ENCODE measurements at places on chromosomes 7 and 10.

DNA sequence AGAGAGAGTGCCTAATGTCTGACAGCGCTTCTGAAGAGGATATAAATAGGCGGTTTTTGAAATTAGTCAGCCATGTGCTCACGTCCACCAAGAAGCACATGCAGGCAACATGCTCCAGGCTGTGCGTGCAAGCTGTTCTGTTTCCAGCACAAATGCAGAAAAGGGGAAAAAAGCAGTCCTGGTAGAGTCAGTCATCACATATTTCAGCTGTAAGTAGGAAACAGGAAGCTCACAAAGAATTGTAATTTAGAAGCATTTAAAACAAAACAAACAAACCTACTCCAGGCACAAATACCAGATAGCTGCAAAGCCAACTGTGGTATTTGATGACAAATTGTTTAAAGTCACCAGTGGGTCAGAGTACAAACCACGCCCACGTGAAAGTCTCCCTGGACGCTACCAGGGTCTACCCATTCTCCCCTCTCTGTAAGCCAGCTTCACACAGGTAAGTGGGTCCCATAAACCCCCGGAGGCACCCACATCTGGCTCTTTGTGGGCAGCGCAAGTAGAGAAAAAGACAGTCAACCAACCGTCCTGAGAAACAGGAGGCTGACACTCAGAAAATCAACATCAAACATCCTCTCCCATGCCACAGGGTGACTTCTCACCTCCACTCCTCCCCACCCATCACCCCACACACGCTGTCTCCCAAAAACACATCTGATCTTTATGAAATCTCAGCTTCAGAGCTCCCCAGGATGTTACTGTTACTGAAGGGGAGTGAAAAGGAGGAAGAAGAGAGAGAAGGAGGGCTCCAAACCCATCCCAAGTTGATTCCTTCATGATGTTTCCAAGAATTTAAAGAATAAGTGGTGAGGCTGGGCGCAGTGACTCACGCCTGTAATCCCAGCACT lies 186.4 kb downstream of the FAM107B start:
- no peak for DNase-seq

GRCh38 chr10:11629731-11630130 lies 18.3 kb upstream of the USP6NL start:
- DNase-seq: no peak

- DNase-seq: no peak
These were observed 468.0 kb upstream of the ZMIZ1 start for GRCh38 chr10:78600740-78601139.

DNA sequence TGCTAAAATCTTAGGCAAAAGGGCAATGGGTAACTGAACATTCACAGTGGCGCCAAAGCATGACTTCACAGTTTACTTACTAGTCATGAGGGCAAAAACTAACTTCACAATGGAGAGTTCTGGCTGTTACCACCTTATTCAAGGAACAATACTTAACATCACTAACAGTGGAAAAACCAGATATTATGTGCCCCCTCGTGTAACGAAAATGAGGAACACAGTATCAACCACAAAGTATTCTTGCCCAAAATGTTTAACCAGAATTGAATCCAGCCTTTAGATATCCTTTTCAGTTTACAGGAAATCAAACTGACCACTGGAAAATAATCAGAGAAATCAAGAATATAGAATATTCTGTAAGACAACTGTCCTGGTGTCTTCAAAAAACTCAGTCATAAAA lies 9.5 kb downstream of the C7orf25 start:
- DNase-seq: no peak

DNA sequence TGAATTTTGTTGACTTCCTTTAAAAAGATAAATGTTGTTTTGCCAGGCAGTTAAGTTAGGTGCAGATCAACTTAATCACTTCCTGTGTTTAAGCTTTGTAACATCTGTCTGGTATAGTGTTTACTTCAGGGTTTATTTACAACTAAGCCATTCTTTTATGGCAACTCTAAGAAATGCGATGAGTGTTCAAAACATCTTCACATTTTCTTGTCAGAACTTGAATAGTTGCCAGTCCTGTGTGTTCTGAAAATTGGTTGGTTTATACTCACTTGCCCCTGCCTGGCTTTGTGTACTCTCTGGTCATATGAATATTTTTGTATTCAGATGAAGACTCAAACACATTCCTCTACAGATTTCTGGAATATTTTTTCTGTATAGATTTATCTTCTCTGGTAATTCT lies 327.2 kb downstream of the MDFIC start:
- no peak for DNase-seq

DNA sequence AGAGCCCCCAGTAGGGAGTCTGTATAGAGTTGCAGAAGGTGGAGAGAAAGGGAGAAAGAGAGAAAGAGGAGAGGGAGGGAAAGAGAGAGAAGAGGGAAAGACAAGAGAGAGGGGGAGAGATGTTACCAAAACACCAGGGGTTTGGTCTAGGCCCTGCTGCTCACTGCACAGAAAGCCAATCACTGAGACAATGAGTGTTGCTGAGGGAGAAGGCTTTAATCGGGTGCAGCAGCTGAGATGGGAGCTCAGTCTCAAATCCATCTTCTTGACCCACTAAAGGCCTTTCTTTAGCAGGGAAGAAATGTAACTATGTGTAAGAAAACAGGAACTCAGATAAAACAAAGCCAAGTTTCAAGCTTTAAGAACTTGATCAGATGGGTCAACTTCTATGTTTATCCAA lies 198.2 kb upstream of the FOXK1 start:
- no peak for DNase-seq

DNA sequence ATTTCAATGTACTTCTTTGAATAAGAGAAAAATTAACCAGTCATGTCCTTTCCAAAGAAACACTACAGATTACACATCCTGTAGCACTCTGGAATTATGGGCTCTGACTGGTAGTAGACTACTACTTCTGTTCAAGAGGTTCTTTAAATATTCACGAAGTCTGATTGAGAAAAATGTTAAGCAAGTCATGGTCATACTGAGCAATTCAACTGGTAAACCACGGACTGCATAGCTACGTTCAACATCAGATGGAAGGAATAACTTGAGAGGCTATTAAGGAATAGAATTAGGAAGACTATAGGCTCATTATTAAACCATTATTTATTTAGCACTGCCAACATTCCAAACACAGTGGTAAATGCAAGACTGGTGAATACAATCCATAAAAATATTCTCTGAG lies 160.8 kb downstream of the IMMP2L start:
- no peak for DNase-seq

- no peak for DNase-seq
These were observed 753.8 kb downstream of the GRID1 start for GRCh38 chr10:85612833-85613232.

GRCh38 chr7:156985101-156985992 lies 25.1 kb downstream of the MNX1 start:
- no peak for DNase-seq

GRCh38 chr7:102823390-102824119 lies 74.8 kb downstream of the FAM185A start:
- DNase-seq: no peak

DNA sequence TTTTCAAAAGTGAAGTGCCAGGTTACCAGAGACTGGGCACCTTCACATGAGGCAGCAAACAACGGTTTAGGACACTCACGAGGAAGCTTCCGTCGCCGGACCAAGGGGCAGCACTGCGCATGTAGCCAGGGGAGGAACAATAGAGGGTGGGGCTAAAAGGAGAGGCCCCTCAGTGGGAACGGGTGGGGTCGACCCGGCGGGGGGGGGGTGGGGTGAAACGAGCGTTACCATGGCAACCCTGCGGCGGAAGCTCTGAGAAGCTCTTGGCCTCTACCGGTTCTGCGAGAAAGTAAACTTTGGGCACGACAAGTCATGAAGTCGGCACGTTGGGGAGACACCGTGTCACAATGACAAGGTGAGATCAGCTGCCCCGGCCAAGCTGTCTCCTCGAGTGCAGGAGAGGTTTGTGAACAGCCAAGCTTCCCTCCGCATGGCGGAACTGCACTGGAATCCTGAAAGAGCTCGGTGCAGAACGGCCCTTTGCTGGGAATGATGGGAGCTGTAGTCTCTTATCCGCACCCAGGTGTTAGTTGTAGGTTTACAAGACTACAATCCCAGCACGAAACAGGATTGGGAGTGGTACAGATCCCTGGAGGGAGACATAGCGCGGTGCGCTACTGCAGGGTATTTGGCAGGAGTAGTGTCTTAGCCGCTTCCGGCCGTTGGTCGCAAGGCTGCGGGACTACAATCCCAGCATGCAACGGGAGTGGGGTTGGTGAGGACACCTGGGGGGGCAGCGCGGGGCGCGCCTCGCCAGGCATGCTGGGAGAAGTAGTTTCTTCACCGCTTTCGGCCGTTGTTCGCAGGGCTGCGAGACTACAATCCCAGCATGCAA lies 72.8 kb upstream of the ZNF722 start:
- DNase-seq: no peak

- no peak for DNase-seq
These were observed 54.4 kb downstream of the MCMBP start for GRCh38 chr10:119817991-119818888.

- DNase-seq: no peak
These were observed 666 bp upstream of the MAP3K8 start for GRCh38 chr10:30433306-30433729.

- DNase-seq: no peak
These were observed 82.5 kb downstream of the COBL start for GRCh38 chr7:51234139-51234538.

GRCh38 chr7:147183276-147183675 lies 1066.7 kb downstream of the CNTNAP2 start:
- DNase-seq: no peak

DNA sequence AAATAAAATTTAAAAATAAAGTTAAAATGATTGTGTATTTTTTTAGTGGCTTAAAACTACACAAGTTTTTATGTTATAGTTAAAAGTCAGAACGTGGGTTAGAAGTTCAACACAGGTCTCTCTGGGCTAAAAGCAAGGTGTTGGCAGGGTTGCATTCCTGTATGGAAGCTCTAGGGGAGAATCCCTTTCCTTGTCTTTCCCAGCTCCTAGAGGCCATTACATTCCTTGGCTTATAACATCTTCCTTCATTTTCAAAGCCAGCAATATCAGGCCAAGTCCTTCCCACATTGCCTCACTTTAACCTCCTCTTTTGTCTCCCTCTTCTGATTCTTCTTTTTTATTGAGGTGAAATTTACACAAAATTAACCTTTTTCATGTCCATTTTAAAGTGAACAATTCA lies 52.4 kb upstream of the EEPD1 start:
- DNase-seq: no peak

GRCh38 chr10:17073725-17074540 lies 55.7 kb downstream of the CUBN start:
- DNase-seq: no peak

GRCh38 chr10:96374004-96374403 lies 15.2 kb upstream of the OPALIN start:
- DNase-seq: no peak

DNA sequence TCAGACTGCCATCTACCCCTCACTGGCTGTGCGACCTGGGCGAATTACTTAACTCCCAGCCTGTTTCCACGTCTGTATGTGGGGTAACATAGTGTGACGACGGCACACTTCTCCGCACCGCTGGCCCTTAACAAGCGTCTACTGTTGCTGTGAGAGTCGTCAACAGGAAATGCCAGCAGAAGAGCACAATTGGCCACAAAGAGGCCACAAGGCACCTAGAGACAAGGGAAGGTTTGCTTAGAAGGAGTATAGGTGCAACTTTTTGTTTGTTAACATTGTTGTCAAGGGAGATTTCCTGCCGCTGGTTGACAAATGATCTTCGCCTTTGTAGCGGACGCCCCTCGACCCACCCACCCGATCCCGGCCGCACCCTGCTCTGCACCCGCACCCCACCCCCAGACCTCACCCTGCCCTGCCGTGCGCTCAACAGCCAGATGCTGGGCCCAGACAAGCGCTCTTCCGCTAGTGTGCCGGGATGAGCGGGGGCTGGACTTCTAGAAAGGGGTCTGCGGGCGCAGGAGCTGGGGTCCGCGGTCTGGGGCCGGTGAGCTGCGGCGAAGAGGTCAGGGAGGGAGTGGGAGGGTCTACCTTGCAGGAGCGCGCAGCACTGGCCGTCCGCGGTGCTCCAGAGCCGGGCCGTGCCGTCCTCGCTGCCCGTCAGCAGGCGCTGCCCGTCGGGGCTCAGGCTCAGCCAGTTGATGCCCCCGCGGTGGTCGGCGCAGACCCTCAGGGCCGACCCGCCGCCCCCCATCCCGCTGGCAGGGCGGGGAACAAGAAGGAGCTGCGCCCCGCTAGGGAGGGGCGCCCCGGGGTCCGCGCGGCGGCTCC lies 785 bp downstream of the WDR86 start:
- no peak for DNase-seq

DNA sequence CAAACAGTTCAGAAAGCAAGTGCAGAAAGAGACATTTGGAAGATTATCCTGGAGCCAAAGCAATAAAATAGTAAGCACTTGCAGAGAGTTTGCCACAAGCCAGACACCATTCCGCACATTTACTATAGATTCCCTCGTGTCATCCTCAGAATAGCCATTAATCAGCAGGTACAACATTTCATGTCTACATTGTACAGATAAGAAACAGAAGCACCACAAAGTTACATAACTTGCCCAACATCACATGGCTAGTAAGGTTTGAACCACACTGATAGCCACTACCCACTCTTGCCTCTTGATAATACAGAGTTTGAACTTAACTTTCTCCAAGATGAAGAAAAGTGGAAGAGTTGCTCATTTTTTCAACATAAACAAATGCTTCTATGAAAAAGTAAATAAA lies 40.6 kb upstream of the GHITM start:
- no peak for DNase-seq

DNA sequence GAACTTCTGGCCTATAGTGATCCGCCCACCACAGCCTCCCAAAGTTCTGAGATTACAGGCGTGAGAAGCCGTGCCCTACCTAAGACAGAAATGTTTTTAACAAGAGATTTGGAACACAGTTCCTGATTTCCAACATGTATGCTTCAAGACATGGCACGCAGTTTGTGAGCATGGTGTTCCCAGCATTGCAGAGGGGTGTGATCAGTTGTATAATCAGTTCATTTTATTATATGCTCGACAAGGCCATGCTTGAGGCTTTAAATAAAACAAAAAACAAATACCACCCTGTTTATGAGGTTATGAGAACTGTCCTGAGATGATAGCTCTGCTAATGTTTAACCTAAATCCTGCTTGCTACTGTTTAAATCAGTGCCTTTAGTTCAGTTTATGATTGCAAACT lies 60.2 kb downstream of the TASOR2 start:
- no peak for DNase-seq

DNA sequence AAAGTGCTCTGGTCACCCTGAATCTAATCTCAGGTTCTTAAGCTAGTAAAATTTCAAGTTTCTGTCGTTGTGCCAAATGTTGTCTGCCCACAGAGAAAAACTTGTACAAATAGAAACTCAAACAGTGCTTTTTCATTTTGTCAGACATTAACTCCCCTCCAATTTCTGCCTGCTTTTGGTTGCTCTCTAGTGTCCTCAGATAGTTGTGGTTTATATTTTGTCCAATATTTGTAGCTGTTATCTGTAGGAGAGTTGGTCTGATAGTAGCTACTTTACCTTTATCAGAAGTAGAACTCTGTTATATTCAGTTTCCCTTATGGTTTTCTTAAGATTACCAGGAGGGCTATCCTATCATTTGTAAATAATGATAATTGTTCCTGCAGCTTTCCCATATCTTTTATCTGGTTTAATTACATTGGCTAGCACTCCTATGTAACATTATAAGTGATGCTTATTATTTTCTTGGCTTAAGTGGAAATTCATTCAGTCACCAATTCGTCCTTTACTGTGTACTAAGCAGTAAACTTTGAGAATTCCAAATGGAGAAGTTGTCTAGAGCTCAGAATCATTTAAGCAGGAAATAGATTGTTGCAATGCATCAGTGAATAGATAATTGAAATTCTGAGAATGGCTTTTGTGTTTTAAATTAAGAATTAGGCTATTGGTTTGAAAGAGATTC lies 91.0 kb downstream of the ANKIB1 start:
- no peak for DNase-seq

Data from NCI-H2081 treated with DMSO at 0.1 percent for 48 hours (cell line).